Pancreas (tissue), 10 donors: ENCODE measurements at places on chromosomes 13 and 19. TPM values are rescaled to one million over a fixed set of nuclear protein-coding genes. Genes with fewer than 3 reads are reported as not detected.

GGN gene
- total RNA-seq: 0.24 TPM

DNA sequence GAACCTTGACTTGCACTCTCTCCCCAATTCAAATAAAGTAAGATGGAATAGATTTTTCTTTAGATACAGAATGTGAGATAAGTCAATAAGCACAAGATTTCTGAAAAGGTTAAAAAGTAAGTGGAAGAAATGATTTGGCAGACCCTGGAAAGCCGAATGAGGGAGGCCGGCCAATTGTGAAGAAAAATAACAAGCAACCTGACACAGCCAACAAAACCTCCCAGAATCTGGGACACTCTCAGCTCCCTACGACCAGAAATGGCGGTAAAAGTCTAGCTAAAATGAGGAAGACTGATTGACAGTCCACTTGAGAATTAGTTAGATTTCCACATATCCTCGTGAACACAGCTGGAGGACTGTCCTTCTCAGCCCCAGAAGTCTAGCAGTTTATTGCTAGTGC, 85.4 kb downstream of the KLF12 start:
- no peak overlapping the region for H3K4me3 ChIP-seq
- no peaks in the 10 kb centered on the region for H3K36me3 ChIP-seq
- DNase-seq: no peak
- H3K27me3 ChIP-seq: no peaks in the 10 kb centered on the region

CGB8 gene
- total RNA-seq: not detected

GRCh38 chr13:99687723-99688397, 186.6 kb downstream of the TM9SF2 start:
- no peak overlapping the region for H3K4me3 ChIP-seq
- no peaks in the 10 kb centered on the region for H3K27me3 ChIP-seq
- no peak for DNase-seq
- H3K36me3 ChIP-seq: no peaks in the 10 kb centered on the region
- H3K4me1 ChIP-seq: no peaks in the 10 kb centered on the region

DNA sequence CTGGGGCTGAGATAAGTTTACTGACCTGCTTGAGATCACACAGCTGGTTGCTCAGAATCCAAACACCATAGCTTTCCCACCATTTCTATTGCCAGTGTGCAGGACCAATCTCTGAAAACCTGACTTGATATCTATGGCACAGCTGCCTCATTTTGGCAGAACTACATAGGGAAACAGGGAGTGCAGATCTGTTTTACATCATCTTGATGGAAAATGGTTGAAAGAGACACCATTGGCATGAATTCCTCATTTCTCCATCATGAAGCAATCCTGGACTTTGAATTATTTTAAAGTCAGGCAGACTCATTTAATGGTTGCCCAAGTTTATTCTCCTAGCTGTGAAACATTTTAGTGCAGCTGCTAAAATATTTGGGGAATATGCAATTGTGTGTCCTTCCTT, 1628.2 kb upstream of the SLC10A2 start:
- H3K27me3 ChIP-seq: no peaks in the 10 kb centered on the region
- H3K4me3 ChIP-seq: no peak overlapping the region
- no peak overlapping the region for H3K27ac ChIP-seq
- DNase-seq: no peak

DNA sequence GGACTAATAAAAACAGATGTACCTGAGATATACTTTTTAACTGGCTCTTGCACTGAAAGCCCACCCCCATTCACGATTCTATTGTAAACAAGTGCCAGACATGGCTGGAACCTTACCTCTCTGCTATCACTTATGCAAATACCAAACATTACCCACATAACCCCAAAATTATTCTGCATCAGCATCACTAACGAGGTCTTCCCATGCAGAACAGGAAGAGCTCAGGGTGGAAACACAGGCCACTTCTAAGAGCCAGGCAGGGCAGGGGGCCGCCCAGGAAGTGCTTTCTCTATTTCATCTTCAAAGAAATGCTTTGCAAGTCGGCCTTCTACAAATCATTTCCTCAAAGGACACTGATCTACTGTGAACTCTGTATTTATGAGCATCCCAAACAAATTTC, 7.3 kb downstream of the IRS2 start:
- DNase-seq: no peak
- H3K27ac ChIP-seq: no peak overlapping the region
- H3K4me3 ChIP-seq: no peak overlapping the region
- H3K27me3 ChIP-seq: no peaks in the 10 kb centered on the region
- peaks cover 21% of the 10 kb centered on the region for H3K36me3 ChIP-seq

METTL21C gene
- total RNA-seq: not detected

MEIS3 gene
- total RNA-seq: 3.1 TPM

GRCh38 chr13:30846311-30846710, 59.8 kb upstream of the MEDAG start:
- H3K4me3 ChIP-seq: no peak overlapping the region
- H3K27me3 ChIP-seq: no peaks in the 10 kb centered on the region
- no peak for DNase-seq

ERICH6B gene
- total RNA-seq: not detected

TMEM86B gene
- total RNA-seq: 1.0 TPM

DNA sequence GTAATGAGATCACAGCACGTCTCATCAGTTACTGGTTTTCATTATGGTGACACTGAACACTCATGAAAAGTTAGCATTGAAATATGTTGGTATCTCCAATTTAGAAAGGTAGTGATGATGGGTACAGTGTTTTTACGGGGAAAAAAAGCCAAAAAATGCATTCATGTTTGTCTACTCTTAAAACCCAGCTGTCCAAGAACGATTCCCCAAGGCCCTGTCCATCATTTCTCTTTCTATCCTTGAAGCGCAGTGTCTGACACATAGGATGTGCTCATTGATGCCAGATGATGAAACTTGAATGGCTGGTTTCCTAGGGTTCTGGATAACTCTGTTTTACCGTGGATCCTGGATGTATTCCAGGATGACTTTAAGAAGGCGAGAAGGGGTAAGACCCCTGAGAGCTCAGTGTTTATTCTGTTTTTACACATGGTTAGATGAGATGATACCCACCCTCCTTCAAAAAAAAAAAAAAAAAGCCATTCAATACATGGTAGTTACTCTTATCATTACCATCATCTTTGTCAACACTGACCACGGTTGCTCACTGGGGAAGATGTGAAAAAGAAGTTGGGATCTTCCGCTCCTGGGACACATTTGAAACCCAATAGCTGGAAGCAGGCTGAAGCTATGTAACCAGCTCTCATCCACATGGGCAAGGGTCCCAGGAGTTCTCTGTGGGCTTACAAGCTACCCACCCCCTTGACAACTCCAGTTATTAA, 22.5 kb downstream of the SERP2 start:
- no peak overlapping the region for H3K27ac ChIP-seq
- H3K4me1 ChIP-seq: no peaks in the 10 kb centered on the region
- H3K36me3 ChIP-seq: no peaks in the 10 kb centered on the region

DNA sequence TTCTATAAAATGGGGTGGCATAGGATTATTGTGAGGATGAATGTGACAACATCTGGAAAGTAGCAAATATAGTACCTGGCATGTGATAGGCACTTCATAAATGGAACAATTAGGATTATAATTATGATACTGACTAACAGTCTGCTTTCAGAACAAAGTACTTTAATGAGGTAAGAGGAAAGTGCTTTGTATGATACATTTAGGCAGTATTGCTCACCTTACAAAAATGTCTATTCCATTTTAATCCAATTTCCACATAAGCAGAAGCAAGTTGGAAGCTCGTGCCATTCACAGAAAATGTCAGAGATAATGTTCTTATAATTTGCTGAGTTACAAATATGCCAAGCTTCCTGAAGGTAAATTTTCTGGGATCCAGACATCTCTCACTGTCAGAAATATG, 16.9 kb upstream of the HTR2A start:
- H3K4me1 ChIP-seq: no peaks in the 10 kb centered on the region
- no peaks in the 10 kb centered on the region for H3K36me3 ChIP-seq
- no peak for DNase-seq
- H3K4me3 ChIP-seq: no peak overlapping the region

DNA sequence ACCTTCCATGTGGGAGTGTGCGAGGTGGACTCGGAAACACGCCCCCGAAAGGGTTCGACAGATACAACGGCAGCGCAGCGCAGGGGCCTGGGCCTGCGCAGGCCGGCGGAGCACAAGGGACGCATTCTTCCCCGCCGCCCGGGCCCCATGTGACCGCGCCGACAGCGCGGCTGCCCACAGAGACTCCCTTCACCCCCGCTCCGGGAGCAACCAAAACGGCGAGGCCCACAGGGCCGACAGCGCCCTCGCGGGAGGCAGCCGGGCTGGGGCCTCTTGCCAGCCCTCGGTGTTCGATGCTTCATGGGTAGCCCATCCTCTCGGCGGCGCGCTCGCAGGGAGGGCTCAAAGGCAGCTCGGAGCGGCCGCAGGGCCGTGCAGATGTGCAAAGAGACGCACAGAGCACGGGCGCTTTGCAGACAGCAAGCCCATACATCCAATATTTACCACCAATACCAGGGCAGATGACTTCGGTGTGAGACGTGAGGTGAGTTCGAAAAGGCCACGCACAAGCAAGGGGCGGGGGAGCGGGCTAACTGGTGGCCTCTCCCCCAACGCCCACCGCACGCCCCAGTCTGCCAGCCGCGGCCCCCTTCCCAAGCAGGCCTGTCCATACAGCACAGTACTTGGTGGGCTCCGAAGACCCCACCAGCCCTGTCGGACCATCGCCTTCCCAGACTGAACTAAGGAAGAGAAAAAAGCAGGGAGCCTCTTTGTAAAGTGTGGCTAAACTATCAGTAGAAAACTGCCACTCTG, 89.9 kb downstream of the CRYL1 start:
- H3K4me1 ChIP-seq: no peaks in the 10 kb centered on the region
- no peak for DNase-seq
- H3K36me3 ChIP-seq: no peaks in the 10 kb centered on the region
- H3K27ac ChIP-seq: no peak overlapping the region
- H3K27me3 ChIP-seq: no peaks in the 10 kb centered on the region

DNA sequence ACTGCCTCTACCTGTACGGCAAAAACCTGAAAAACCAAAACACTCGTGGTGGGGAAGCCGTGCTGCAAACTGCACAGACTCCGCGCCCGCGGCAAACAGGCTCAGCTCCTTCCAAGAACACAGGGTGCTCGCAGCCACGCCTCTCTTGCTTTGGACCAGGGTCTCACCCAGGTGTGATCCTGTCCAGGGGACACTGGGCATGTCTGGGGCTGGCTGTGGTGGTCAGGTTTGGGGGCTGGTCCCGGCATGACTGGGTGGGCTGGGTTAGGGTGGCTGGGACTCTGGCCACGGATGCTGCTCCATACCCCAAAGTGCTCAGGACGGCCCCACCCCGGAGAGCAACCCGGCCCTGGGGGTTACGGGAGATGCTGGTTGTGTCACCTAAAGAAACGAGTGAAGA, 13.9 kb downstream of the GPX4 start:
- H3K36me3 ChIP-seq: peaks cover 32% of the 10 kb centered on the region
- no peak overlapping the region for H3K27ac ChIP-seq
- DNase-seq: no peak
- peaks cover 6% of the 10 kb centered on the region for H3K4me1 ChIP-seq
- no peak overlapping the region for H3K4me3 ChIP-seq
- H3K27me3 ChIP-seq: no peaks in the 10 kb centered on the region

FGF22 gene
- total RNA-seq: 0.22 TPM

- peaks cover 10% of the 10 kb centered on the region for H3K4me1 ChIP-seq
- H3K36me3 ChIP-seq: peaks cover 61% of the 10 kb centered on the region
- no peaks in the 10 kb centered on the region for H3K27me3 ChIP-seq
- peak overlapping the region; percentile 63 for H3K27ac ChIP-seq
- H3K4me3 ChIP-seq: no peak overlapping the region
Observed at GRCh38 chr19:16089010-16089846, 12.9 kb downstream of the TPM4 start.

GRCh38 chr13:23644126-23644419, 73.9 kb downstream of the TNFRSF19 start:
- no peaks in the 10 kb centered on the region for H3K27me3 ChIP-seq
- no peak overlapping the region for H3K27ac ChIP-seq
- H3K4me1 ChIP-seq: no peaks in the 10 kb centered on the region
- H3K4me3 ChIP-seq: no peak overlapping the region

DNA sequence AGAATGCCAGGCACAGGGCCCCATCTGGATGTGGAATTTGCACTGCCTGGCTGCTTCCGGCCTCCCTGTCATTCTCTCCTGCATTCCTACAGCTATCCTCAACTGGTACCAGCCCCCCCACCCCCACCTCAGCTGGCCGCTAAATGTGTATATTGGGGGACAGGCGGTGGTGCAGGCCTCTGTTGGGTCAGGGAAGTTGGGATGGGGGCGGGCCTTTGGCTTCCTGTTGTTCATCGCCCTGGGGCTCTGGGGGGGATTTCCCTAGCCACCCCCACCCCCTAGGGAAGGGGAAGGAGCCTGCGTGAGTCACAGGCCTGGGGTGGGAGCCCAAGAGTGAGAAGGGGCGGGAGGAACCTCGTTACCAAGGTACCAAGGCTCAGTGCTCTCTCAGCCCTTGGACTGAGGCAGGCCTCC, 10.6 kb downstream of the POU2F2 start:
- H3K27ac ChIP-seq: no peak overlapping the region
- no peaks in the 10 kb centered on the region for H3K27me3 ChIP-seq
- DNase-seq: no peak
- H3K4me1 ChIP-seq: no peaks in the 10 kb centered on the region

- no peaks in the 10 kb centered on the region for H3K36me3 ChIP-seq
- no peak overlapping the region for H3K27ac ChIP-seq
- no peaks in the 10 kb centered on the region for H3K27me3 ChIP-seq
- no peak for DNase-seq
Observed at GRCh38 chr13:25943081-25943480, 108.7 kb downstream of the SHISA2 start.

TIMM13 gene
- total RNA-seq: 37.7 TPM

HIPK4 gene
- total RNA-seq: not detected

SERTM1 gene
- 0.04 TPM for total RNA-seq

CYP2A6 gene
- 0.66 TPM for total RNA-seq

GRCh38 chr19:30361721-30362120, 10.5 kb upstream of the ZNF536 start:
- H3K27me3 ChIP-seq: no peaks in the 10 kb centered on the region
- H3K4me1 ChIP-seq: no peaks in the 10 kb centered on the region
- H3K4me3 ChIP-seq: no peak overlapping the region
- DNase-seq: no peak
- H3K36me3 ChIP-seq: no peaks in the 10 kb centered on the region

DNA sequence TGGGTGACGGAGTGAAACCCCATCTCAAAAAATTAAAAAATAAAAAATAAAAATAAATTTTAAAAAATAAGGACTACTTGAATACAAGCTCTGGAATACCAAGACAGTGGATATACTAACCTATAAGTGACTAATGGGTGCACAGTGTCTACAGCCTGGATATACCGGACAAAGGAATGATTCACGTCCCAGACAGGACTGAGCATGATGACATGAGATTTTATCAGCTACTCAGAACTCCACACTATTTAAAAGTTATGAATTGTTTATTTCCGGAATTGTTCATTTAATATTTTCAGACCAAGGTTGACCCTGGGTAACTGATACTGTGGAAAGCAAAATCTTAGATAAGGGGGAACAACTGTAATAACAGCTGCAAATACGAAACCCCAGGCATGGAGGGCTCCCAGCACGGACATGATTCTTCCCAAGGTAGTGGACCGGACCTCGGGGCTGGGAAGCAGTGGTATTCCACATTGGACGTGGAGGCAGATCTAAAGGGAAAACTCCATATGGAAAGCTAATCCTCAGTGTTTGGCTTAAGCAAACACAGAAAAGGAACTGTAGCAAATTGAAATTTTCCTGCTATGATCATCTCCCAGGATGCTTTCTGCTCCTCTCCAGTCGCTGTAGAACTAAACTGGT, 102.6 kb upstream of the TSHZ3 start:
- no peaks in the 10 kb centered on the region for H3K27me3 ChIP-seq
- H3K4me3 ChIP-seq: no peak overlapping the region
- DNase-seq: no peak
- H3K27ac ChIP-seq: no peak overlapping the region
- no peaks in the 10 kb centered on the region for H3K4me1 ChIP-seq
- no peaks in the 10 kb centered on the region for H3K36me3 ChIP-seq

GRCh38 chr13:112790735-112791641, 101.2 kb downstream of the ATP11A start:
- no peaks in the 10 kb centered on the region for H3K4me1 ChIP-seq
- no peak for DNase-seq
